Activated CD4-positive, CD25-positive, alpha-beta regulatory T cell (primary cell): ENCODE measurements at places on chromosomes 1 and 21.

- DNase-seq = no peak
Measured at GRCh38 chr1:87134625-87135328, 193.9 kb upstream of the LMO4 start.

GRCh38 chr1:177928952-177929351 is 40.9 kb downstream of the SEC16B start:
- DNase-seq = no peak

- DNase-seq = no peak
Measured at GRCh38 chr1:85330214-85330631, 53.8 kb upstream of the BCL10 start.

- DNase-seq = no peak
Measured at GRCh38 chr1:173453982-173454381, 23.2 kb upstream of the PRDX6 start.

DNA sequence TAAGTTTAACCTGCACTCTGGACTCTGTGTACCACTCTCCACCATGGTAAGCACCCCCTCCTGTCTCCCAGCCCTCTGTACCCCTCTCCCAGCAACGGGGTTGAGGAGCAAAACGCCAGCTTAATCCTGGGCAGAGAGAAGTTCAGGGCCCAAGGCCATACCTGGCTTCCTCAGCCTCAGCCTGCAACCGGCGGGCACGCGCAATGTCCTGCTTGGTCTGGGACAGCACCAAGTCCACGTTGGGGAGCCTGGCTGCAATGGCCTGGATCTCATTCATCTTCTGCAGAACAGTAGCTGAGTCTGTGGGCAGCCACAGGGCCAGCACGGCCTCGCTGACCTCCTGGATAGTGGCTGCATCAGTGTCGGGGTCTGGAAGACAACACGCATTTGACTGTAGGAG is 33.9 kb downstream of the LAMB3 start:
- DNase-seq = no peak
